ENCODE measurements at places on chromosomes 6 and 20.

- DNase-seq, result no peak
Observed at GRCh38 chr6:13131935-13132661, 196.2 kb downstream of the TBC1D7 start.

DNA sequence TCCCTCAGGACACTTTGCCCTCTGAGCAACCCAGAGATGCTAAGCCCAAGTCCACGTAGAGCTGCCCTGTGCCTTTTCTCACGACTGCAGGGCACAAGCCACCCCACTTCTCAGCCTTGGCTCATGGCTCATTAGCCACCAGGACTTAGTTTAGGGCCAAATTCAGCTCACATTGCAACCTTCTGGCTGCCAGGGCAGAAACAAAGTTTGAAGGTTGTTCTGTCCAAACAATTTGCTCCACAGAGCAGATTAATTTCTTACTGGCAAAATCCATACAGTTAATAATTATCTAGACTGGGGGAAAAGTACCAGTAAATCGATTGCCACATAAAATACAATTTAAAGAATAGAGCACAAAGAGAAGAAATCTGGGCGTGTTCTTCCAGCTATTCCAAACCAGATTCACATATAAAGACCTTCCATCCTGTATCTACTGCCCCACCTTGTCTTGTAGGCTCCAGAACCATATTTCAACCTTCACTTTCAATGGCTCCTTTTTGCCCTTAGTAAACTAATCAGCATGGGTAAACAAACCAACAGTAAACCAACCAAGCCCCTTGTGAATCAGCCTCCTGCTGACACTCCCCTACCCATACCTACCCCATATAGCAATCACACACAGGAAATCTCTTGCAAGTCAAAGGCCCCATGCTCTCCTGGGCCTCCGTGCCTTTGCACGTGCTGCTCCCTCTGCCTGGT, 101.9 kb downstream of the QRSL1 start:
- DNase-seq, result no peak

GRCh38 chr6:162119341-162119740, 608.2 kb downstream of the PRKN start:
- no peak for DNase-seq

DNA sequence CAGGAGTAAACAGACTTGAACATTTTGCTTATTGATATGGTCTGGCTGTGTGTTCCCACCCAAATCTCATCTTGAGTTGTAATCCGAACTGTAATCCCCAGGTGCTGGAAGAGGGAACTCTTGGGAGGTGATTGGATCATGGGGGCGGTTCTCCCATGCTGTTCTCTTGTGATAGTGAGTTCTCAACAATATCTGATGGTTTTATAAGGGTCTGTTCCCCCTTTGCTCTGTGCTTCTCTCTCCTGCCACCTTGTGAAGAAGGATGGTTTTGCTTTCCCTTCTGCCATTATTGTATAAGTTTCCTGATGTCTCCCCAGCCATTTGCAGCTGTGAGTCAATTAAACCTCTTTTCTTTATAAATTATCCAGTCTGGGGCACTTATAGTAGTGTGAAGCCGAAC, 40.0 kb downstream of the MYLIP start:
- no peak for DNase-seq

DNA sequence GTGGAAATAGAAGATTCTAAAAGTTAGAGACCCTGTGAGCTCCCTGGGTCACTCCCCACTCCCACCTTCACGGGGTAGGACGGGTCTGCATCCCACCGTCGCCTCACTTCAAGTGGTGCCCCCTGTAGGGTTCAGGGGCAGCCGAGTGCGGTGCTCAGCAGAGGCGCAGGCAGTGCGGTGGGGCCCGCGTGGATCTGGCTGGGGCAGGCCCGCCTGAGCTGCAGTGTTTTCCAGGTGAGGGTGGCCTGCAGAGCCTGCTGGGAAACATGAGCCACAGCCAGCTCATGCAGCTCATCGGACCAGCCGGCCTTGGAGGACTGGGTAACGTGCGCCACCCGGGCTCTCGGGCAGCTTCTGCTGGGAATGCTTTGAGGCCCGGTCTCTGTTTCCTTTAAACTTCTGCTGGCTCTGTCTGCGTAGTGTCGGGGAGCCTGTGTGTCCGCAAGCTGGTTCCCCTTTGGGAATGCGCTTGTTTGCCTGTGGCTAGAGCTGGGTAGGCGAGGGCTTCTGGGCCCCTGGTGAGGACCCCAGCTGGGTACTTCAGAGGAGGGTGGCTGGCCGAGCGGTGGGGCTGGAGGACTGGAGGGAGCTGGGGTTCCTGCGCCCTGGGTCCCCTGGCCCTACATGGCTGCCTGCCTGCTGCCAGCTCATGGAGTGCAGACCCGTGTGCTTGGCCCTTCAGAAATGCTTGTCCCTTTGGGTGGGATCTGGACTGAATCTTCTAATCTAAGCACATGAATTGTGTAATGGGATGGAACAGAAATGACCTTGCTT, 3.8 kb downstream of the ADRM1 start:
- DNase-seq, result no peak

DNA sequence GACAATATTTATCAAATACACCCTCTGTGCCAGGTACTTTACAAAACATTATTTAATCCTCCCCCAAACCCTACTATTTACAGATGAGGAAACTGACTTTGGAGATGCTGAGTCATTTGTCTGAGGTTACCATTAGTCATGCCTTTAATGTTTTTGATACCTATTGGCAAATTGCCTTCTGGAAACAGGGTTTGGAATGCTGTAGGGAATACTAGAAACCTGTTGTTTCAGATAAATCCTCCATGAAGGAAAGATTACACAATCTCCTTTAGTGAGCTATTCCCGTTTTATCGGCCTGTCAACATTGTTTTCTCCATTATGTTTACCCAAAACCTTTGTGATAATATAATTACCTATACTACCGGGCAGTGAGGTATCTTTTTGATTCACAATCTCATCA, 93.6 kb upstream of the ADGRF1 start:
- no peak for DNase-seq

- no peak for DNase-seq
Observed at GRCh38 chr20:40225596-40225995, 463.4 kb downstream of the MAFB start.

DNA sequence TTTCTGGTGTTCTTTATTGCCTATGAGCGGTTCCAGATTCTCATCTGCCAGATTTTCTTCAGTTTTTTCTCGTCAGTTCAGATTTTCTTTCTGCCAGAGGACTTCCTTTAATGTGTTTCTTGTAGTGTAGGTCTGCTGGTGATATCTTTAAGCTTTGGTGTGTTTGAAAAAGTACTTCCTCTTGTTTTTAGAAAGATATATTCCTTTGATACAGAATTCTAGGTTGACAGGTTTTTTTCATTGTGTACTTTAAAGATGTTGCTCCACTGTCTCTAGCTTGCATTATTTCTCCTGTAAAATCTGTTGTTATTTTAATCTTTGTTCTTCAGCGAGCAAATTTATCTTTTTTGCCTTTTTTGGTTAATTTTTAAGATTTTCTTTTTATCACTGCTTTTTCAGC, 36.9 kb downstream of the ASXL1 start:
- no peak for DNase-seq

All from activated gamma-delta T cell treated with anti-CD3 and anti-CD28 coated beads, Interleukin-2, amount 50 U/mL, for 16 hours (primary cell).